IMR-90 (cell line): ENCODE measurements at places on chromosomes 5 and 9. TPM values are rescaled to one million over a fixed set of nuclear protein-coding genes. Genes with fewer than 3 reads are reported as not detected.

MCTP1 gene
- 0.56 TPM in 1 of 2 replicates, not detected in the other for total RNA-seq

COL15A1 gene
- 1.9 and 2.2 TPM in 2 replicates for total RNA-seq

ORM2 gene
- not detected in 2 replicates for total RNA-seq

EPB41L4B gene
- total RNA-seq: 0.54 and 0.56 TPM in 2 replicates

GRCh38 chr9:79057576-79057975, 514.2 kb upstream of the TLE4 start:
- peak; percentile 55 for DNase-seq
- H3K27me3 ChIP-seq: no peaks in the 10 kb centered on the region
- H3K36me3 ChIP-seq: no peaks in the 10 kb centered on the region
- H3K4me3 ChIP-seq: no peak overlapping the region

GRCh38 chr9:89153232-89154017, 25.2 kb downstream of the SHC3 start:
- peaks cover 19% of the 10 kb centered on the region for H3K4me1 ChIP-seq
- H3K36me3 ChIP-seq: no peaks in the 10 kb centered on the region
- no peaks in the 10 kb centered on the region for H3K27me3 ChIP-seq
- DNase-seq: peak; percentile 94

DNA sequence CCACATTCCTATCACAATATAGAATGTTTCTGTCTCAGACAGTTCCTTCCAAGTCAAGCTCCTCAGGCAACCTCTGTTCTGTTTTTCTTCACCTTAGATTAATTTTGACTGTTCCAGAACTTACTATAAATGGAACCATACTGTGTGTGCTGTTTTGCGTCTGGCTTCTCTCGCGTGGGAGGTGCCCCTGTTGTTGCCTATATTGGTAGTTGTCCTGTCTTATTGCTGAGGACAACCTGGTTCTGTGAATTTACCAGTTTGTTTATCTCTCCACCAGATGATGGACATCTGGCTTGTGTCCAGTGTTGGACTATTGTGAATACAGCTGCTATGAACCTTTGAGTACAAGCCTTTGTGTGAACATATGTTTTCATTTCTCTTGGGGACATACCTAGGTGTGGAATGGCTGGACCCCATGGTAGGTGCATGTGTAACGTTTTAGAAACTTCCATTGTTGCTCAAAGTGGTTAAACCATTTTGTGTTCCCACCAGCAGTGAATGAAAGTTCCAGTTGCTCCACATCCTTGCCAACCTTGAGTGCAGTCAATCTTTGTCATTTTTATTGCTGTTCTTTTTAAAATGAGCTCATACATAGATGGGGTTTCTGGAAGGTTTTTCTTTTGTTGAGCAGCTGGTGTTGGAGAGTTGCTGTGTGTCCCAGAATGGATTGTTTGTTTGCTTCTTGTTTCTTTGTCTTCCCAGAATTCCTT, 18.1 kb downstream of the HMCN2 start:
- H3K27ac ChIP-seq: no peak overlapping the region
- H3K4me1 ChIP-seq: peaks cover 3% of the 10 kb centered on the region; the same call in 1 of the 2 replicates
- H3K27me3 ChIP-seq: peaks cover 70% of the 10 kb centered on the region

DNA sequence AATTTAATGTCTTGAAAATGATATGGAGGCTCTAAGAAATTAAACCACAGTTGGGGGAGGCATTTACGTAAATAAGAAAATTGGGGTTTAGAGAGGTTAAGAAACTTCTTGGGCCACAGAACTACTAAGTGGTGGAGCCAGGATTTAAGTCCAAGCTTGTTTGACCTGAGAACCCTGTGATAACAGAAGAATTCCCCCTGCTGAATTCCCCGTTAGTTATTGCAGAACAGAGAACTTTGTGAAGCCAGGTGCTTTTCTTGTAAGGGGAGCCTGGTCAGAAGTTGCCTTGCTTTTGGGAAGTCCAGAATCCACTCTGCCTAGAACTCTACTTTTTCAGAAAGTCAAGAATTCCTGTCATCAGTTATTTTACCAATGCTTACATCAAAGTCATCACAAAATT, 309.3 kb upstream of the SEMA6A start:
- H3K4me3 ChIP-seq: no peak overlapping the region
- no peaks in the 10 kb centered on the region for H3K36me3 ChIP-seq

DNA sequence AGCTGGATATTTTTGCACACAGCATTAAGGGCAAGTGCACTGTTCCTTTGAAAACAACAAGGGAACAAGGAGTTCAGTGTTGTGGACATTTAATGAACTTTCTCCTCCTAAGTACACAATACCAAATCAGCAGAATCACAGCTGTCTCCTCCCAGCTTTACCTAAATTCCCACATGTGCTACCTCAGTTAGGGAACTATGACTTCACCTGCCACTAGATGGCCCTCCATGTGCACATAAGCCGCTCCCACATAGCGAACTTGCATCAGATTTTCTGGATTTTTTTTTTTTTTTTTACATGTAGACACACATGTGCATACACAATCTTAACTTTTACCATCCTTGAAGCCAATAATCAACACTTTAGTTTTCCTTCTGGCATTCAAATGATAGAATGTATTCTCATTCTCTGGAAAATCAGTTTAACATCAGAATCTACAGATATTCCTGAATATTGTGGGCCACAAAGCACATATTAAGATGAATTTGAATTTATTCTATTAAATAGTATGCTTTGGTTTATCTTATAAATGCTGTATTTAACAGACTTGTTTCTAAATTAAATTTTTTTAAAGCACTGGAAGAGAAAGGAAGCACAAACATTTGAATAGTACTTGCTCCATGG, 123.6 kb downstream of the PALM2AKAP2 start:
- peak; percentile 83 for DNase-seq
- H3K27ac ChIP-seq: no peak overlapping the region
- no peaks in the 10 kb centered on the region for H3K36me3 ChIP-seq
- H3K27me3 ChIP-seq: no peaks in the 10 kb centered on the region
- H3K4me1 ChIP-seq: peaks cover 20% of the 10 kb centered on the region

DNA sequence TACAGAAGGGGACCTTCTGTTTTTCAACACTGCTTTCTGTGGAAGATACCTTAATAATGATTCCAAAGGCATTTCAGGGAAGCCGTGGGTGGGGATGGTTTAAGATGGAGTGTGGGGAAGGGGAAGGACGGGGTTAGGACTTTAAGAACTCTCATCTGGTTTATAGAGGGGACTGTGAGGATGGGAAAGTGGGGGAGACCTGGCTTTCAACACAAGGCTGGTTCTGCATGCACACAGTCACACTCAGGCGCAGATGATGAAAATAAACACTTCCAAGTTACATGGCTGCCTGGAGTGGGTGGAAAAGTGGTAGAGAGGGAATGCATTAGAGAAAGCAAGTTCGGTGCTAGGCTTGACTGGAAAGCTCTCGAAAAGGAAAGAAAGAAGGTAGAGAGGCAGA, 4.9 kb downstream of the MSANTD3 start:
- peak; percentile 35 for DNase-seq
- no peaks in the 10 kb centered on the region for H3K27me3 ChIP-seq
- H3K36me3 ChIP-seq: peaks cover 6% of the 10 kb centered on the region; the same call in 1 of the 2 replicates
- peaks cover 22% of the 10 kb centered on the region for H3K4me1 ChIP-seq
- H3K27ac ChIP-seq: peak overlapping the region; percentile 42; the same call in 1 of the 2 replicates
- no peak overlapping the region for H3K4me3 ChIP-seq

GRCh38 chr5:169970911-169971765, 9.2 kb downstream of the INSYN2B start:
- H3K4me3 ChIP-seq: no peak overlapping the region
- H3K27me3 ChIP-seq: no peaks in the 10 kb centered on the region
- H3K4me1 ChIP-seq: peaks cover 11% of the 10 kb centered on the region
- no peaks in the 10 kb centered on the region for H3K36me3 ChIP-seq

GRCh38 chr5:63961125-63961597, 1.1 kb downstream of the HTR1A start:
- H3K27me3 ChIP-seq: no peaks in the 10 kb centered on the region
- no peak overlapping the region for H3K27ac ChIP-seq
- no peak overlapping the region for H3K4me3 ChIP-seq
- H3K36me3 ChIP-seq: no peaks in the 10 kb centered on the region
- DNase-seq: no peak
- no peaks in the 10 kb centered on the region for H3K4me1 ChIP-seq

DNA sequence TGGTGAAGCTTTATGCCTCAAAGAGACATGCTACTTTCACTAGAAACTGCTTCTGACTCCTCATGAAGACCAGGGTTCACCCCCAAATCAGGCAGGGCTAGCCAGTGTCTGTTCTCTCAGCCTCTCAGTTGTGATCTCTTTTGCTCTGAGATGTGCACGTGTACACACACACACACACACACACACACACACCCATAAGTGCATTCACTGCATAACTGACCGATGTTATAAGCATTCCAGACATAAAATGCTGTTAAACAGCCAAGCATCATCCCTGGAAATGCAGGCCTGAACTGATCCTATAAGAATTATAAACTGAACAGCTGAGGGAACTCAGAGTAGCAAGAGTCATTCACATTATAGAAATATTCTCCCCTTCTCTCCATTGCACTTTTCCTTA, 85.0 kb downstream of the FSTL4 start:
- no peaks in the 10 kb centered on the region for H3K36me3 ChIP-seq
- no peak overlapping the region for H3K27ac ChIP-seq
- H3K27me3 ChIP-seq: peaks cover 16% of the 10 kb centered on the region
- no peaks in the 10 kb centered on the region for H3K4me1 ChIP-seq
- peak; percentile 22 for DNase-seq

- H3K27ac ChIP-seq: no peak overlapping the region
- H3K4me3 ChIP-seq: no peak overlapping the region
- no peaks in the 10 kb centered on the region for H3K36me3 ChIP-seq
These were observed 393.5 kb downstream of the BRINP1 start for GRCh38 chr9:118975736-118976135.

GRCh38 chr5:41822036-41822435, 48.2 kb downstream of the OXCT1 start:
- no peaks in the 10 kb centered on the region for H3K27me3 ChIP-seq
- H3K4me1 ChIP-seq: no peaks in the 10 kb centered on the region
- H3K4me3 ChIP-seq: no peak overlapping the region
- no peaks in the 10 kb centered on the region for H3K36me3 ChIP-seq

GRCh38 chr9:114220061-114220541, 64.8 kb downstream of the COL27A1 start:
- DNase-seq: peak; percentile 80
- H3K27ac ChIP-seq: peak overlapping the region; percentile 76
- H3K27me3 ChIP-seq: no peaks in the 10 kb centered on the region

GRCh38 chr5:149166128-149166527, 24.8 kb downstream of the ABLIM3 start:
- peaks cover 16% of the 10 kb centered on the region for H3K4me1 ChIP-seq
- H3K27me3 ChIP-seq: no peaks in the 10 kb centered on the region
- H3K4me3 ChIP-seq: no peak overlapping the region
- H3K36me3 ChIP-seq: peaks cover 3% of the 10 kb centered on the region; the same call in 1 of the 2 replicates
- no peak overlapping the region for H3K27ac ChIP-seq
